Frontal cortex (tissue), 4 donors: ENCODE measurements at places on chromosomes 12 and 14. TPM values are rescaled to one million over a fixed set of nuclear protein-coding genes. Genes with fewer than 3 reads are reported as not detected.

Gene MYO1H
- under 0.01 TPM for total RNA-seq

Gene KLHL33
- total RNA-seq = under 0.01 TPM

Gene ASCL1
- 8.2 TPM for total RNA-seq

Gene ACTR10
- 128 TPM for total RNA-seq

Gene KRT73
- not detected for total RNA-seq

Gene FSCB
- not detected for total RNA-seq

Gene CABP1
- total RNA-seq = 2.0 TPM
